ENCODE measurements at places on chromosomes 4 and X.
A peak's percentile ranks its signal among the peaks of the same experiment; 100 is the strongest.

DNA sequence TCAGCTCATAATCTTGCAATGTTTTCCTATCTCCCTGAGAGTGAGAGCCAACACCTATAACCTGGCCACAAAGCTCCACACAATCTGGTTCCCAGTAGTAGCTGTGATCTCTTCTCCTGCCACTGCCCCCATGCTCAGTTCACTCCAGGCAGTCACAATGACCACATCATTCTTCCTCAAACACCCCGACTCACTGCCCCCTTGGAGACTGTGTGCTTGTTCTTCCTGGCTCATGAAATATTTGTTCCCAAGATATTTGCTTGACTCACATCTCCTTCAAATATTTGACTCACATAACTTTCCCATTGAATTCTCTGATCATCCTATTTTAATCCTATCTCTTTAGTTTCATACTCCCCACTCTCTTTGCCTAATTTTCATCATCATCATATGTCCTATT is 173.7 kb downstream of the AREG start:
- DNase-seq, result no peak

- DNase-seq, result no peak
Observed at GRCh38 chrX:154596290-154596929, 11.5 kb downstream of the CTAG1A start.

DNA sequence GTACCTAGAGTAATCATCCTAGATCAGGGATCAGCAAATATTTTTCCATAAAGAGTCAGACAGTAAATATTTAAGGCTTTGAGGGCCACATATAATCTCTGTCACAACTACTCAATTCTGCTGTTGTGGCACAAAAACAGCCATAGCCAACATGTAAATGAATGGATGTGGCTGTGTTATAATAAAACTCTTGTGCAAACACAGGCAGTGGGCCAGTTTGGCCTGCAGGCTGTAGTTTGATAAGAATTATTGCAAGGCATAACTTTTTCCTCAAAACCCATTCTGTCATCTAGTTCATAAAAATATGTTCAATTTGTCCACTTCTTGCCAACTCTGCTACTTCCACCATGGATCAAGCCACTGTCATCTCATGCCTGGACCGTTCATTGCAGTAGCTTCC is 39.4 kb upstream of the SHROOM4 start:
- DNase-seq, result no peak

GRCh38 chrX:119999087-119999634 is 55.6 kb upstream of the NKAP start:
- DNase-seq, result no peak

DNA sequence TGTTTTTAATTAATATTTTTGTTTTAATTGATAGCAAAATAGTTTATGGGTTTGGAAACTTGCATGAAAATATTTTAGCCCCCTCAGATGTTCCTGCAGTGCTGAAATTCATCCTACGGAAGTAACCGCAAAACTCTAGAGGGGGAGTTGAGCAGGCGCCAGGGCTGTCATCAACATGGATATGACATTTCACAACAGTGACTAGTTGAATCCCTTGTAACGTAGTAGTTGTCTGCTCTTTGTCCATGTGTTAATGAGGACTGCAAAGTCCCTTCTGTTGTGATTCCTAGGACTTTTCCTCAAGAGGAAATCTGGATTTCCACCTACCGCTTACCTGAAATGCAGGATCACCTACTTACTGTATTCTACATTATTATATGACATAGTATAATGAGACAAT is 40.4 kb downstream of the MAP7D3 start:
- no peak for DNase-seq

DNA sequence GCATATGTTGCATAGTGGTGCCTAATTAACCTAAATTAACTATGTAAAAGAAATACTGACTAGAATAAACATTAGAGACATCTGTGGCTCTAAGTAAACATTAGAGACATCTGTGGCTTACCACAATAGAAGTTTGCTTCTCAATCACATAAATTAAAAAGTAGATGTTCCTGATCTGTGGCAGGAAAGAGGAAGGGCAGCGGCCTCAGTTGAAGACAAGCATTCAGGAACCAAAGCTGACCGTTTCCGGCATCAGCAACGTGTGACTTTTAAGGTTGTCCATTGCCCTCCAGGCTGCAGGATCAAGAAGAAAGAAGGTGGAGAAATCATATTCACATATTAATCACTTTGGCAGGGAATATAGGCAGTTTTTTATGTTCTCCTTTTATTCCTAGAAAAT is 336.3 kb upstream of the TRAM1L1 start:
- DNase-seq, result no peak

GRCh38 chr4:83022724-83023450 is 12.1 kb upstream of the COPS4 start:
- no peak for DNase-seq

- no peak for DNase-seq
Observed at GRCh38 chr4:103478734-103479133, 241.1 kb downstream of the TACR3 start.

- no peak for DNase-seq
Observed at GRCh38 chr4:184016759-184017668, 111.9 kb downstream of the STOX2 start.

- DNase-seq, result no peak
Observed at GRCh38 chr4:137861682-137862081, 329.4 kb upstream of the PCDH18 start.

DNA sequence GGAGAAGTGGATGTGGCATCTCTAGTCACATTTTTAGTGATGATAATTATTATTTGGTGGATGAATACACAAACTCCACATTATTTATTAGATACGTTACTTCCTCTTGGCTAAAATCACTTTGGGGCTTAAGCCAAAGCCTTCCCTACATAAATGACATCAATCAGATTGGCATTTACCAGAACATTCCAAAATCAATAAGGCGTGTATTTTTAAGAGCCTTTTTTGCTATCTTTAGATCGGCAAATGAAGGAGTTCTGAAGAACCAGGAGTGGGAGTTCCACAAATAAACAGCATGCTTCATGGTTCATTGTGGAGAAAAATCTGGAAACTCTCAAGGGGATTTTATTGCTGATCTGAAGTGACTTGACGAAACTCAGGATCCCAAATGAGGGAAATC is 89.7 kb downstream of the AMELX start:
- no peak for DNase-seq

DNA sequence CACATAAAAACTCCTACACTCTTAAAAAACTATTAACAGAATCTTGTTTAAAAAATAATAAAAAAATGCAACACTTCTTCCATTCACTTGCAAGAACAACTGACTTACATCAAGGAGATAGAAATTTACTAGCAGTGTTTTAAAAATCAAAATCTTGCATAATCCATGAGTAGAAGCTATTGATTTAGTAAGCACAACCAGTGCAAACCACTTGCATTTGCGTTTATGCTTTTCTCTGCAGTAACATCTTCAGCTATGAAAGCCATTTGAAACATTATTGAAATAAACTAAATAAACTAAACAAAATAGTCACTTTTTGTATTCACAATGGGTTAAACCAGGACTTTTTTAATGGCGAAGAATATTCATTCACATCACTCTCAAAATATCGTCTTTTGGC is 389.2 kb upstream of the EMCN start:
- no peak for DNase-seq

DNA sequence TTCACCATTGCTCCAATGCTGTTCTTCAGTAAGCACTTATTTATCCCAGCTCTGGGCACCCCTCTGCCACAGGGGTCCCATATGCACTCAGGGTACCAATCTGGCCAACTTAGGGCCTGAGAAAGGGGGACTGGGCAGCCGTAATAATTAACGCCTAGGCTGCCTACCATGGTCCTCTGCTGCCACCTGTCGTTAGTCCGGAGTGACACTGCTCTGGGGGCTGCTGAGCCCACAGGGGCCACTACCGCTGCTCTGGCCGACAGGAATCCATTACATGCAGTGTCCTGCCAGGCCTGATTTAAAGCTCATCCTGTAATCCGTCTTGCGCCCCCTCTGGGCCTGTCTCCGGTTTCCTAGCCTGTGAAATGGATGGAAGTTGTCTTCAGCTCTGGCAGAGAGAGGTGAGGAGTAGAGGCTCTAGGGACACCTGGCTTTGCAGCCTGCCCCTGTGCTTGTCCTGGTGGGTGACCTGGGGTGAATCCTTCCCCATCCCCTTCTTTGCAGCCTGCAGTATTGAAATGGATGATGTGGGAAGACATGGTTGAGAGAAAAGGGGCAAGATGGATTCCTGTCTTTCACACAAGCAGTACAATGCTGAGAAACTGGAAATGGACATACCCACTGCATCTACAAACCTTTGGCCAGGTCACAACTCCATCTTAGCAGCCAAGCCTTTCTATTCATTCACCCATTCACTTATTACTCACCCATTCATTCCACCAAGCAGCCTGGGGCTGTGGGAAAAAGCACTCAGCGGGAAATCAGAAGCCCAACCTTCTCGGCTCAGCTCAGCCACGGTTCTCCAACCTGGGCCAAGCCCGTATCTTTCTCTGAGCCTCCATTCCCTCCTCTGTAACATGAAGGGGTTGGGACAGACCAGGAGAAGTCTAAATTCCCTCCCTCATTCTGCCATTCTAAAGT is 116.3 kb upstream of the NALF2 start:
- DNase-seq, result peak; percentile 27

DNA sequence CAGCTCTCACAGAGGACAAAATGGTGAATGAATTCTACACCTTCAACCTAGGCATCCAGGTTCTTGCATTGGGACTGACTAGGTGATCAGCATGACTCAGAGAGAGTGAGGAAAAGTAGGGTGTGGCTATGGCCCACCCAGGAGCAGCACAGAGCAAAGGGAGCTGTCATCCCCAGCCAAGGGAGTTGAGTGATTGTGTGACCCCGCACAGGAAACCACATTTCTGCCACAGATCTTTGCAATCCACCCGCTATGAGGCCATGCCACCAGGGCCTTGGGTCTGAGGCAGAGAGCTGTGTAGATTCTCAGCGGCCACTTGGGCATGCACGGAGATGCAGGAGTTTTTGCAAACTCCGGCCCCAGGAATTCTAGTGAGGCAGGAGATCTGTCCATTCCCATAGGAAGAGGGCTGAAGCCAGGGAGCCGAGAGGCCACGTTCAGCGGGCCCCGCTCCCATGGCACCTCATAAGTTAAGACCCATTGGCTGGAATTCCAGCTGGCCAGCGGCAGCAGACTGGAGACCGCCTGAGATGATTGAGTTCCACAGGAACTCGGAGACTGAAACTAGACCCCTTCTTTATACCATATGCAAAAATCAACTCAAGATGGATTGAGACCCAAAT is 75.9 kb downstream of the NAA11 start:
- DNase-seq, result no peak

GRCh38 chr4:15063341-15063740 is 61.1 kb downstream of the CPEB2 start:
- DNase-seq, result no peak

- no peak for DNase-seq
Observed at GRCh38 chr4:154877110-154877760, 96.2 kb downstream of the RBM46 start.

DNA sequence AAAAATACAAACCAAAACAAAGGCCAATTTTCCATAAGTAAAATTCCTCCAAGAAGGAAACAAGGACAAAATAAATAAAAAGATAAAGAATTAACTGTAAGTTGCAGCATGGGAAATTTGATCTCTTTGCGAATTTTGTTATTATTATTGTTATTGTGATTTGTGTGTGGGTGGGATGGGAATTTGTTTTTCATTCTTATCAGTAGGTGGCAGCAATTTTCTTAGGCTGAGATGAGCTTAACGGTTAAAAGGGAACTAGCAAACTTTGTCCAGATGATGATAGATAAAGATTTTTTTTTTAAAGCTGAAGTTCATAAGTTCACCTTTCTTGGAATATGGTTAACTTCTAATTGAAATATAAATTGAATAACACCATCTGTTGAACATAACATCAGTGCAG is 83.2 kb upstream of the IL1RAPL2 start:
- DNase-seq, result no peak

DNA sequence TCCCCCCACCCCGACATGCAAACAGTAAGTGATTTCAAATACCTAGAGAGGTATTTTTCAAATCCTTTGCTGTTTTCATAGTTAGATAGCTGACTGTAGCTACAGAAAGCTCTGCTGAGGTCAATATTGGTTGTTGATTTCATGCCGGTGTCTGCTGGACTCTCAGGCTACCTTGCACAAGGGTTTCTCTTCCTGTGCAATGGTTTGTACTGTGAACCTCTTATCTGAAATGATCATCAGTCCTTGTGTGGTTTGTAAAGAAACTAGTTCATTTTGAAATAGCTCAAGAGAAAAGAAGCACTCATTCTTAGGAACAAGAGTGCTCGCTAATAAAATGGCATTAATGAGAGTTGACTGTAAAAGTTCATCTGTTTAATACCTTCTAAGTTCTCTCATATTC is 2.1 kb downstream of the MTM1 start:
- no peak for DNase-seq

DNA sequence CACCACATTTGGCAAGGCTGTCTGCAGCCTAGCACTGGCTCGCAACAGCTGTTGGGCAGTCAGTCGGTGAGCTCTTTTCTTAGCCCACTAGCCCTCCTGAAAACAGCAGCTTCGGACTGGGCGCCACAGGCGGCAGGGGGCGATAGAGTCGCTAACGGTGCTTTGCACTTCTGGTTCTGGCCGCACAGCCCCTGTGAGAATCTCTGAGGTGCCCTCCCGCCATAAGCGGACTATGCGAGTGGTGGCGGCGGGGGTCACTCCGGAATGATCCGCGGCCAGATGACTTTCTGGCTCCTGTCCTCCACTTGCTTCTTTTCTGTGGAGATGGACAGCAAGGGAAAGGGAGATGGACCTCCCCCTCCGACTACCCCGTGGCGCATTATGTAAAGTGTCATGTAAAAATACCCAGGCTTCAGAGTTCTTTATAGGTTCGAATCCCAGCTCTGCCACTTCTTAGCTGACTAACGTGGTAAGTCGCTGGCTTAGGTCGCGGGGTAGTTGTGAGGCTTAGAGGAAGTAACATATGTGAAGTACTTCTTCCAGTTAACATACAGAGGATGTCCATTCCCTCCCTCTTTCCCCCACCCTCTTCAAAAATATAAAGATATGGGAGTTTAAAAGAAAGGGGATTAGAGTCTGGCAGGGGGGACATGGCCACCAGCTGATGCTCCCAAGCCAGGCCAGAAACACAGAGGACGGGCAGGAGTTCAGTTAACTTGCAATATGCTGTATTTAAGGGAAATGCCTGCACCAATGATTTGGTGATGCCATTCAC is 11.0 kb downstream of the ARHGAP36 start:
- DNase-seq, result no peak

DNA sequence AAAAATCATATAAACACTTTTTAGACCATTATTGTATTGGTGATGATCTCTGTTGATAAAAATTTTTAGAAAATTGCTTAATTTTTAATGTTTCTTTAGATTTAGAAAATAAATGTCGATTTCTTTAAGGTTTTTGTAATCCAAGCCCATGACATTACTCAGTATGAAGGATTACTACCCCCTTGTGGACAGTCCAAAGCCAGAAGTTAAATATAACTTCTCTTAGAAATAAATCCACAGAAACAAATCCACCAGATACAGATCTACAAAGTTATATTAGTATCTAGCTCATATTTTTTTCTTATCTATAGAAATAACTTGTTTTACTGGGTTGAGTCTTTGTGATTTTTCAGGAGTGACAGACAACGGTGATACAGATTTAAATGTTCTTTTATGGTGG is 18.9 kb downstream of the TIFA start:
- no peak for DNase-seq

- no peak for DNase-seq
Observed at GRCh38 chrX:154323537-154323936, 27.9 kb downstream of the TKTL1 start.
